Stimulated activated CD8-positive, alpha-beta memory T cell treated with anti-CD3 and anti-CD28 coated beads, Interleukin-7, amount 100 ng/mL, for 4 hours (primary cell): ENCODE measurements at places on chromosomes 16 and 17.

- DNase-seq, result no peak
Observed at GRCh38 chr16:48321317-48322036, 63.7 kb downstream of the SIAH1 start.

DNA sequence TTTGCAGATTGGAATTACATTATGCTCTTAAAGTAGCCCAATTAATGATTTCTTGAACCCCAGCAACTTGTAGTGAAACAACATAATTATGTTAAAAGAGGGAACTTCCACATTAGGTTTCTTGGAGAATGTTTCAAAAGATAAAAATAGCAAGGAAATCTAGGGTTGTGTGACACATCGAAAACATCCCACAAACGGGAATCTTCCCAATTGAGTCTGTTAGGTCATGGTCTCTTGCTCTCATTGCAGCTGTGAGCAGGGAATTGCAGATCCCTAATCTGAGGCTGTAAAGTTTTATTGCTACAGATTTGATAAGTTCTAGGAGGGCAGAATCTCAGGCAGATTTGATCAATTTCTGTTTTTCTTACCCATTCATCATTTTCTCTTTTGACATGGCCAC is 6.7 kb upstream of the LPO start:
- DNase-seq, result no peak

GRCh38 chr17:32283745-32284201 is 18.1 kb downstream of the RHBDL3 start:
- DNase-seq, result no peak

GRCh38 chr16:30558789-30559377 is 709 bp upstream of the ZNF764 start:
- DNase-seq, result no peak

DNA sequence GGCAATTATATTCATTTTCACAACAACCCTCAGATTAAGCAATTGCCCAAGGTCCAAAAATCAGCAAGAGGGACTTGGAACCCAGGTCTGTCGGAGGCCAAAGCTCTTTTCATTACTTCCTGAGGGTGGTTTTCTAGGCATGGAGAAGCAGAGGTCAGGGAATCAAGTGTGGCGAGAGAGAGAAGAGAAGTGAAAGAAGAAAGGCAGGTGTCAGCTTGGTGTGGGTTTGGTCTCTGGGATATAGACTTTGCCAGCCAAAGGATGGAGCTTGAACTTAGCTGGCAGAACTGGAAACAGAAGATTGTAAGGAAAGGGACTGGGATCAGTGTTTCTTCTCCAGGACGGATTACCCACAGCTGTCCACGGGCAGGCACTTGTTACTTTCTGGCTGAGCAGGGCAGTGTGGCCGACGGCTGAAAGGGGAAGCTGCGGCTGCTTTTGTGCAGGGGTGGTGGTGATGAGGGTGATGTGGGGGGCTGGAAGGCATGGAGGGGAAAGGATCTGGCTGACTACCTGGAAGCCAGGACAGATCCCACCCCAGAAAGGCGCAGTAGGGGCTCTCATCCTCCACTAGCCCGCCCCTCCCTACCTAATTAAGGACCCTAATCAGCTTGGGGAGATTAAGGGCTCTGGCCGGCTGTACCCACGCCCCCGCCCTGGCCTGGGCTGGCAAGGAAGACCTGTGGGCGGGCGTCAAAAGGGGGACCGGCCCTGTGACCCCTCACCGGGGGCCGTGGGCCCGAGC is at the start of gene GUCY2D:
Gene GUCY2D, plus strand, starts transcription at position 640 of the 745 bp plus-strand sequence. CDS start 433 bp downstream, outside the sequence.
- no peak for DNase-seq

DNA sequence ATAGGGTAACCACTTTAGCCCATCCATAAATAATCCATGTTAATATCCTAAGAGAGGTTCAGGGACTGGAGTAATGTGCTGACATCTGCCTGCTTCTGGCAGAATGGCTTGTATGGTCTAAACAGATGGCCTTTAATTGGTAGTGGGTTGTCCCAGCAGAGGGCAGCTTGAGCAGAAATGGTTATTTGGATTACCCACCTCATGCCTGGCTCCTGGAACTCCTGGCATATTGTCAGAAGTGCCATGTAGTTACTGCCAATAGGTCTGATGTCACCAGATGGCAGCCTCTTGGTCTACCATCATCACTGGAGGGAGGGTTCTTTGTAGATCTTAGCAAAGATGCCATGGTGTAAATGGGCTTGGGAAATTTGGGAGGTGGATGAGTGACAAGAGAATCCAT is 157.5 kb upstream of the SOX9 start:
- DNase-seq, result no peak

GRCh38 chr17:73126716-73127473 is 34.4 kb upstream of the SLC39A11 start:
- DNase-seq, result no peak

DNA sequence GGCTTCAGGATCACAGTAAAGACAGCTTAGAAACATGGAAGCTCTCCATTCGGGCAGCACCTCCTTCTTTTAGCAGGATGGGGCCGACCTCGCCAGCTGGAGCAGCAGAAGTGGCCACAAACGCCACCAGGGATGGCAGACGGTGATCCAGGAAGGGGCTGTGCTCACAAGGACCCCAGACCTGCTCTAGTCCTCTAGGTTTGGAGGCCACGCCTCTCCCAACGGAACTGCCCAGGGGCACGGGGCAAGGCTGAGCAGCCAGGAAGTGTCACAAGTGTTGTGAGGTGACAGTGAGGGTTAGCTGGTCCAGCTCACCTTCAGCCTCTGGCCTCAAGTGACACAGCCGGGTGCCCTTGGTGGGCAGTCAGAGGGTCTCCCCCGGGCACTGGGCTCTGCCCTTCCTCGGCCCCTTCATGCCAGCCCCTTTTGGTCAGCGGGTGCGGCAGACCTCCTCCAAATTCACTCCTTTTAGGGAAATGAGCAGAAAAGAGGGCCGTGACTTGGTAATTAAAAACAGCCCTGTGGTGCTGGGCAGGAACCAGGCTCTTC is 20.4 kb downstream of the CEP295NL start:
- DNase-seq, result no peak

GRCh38 chr16:20073203-20074098 is at the start of gene GPR139:
GPR139 (minus strand) TSS chr16:20073890; CDS start chr16:20073616, 274 bp downstream.
- DNase-seq, result no peak

DNA sequence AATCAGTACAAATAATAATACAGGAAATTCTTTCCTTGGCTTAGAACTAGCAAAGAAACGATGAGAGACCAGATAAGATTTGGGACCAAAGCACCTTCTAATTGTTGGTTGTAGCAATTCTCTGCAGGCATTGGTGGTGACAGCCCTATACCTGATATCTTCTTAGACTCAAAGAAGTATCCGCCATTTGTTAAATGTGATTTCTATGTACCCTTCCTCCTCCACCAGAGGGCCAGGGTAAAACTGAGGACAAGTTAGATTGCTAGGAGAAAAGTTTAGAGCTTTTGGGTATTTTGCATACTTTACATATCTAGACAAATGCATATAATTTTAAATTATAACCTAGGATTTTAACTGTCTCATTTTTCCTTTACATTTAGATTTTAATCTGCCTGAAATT is 304.3 kb downstream of the HS3ST4 start:
- DNase-seq, result no peak

- no peak for DNase-seq
Observed at GRCh38 chr17:45874151-45874550, 20.2 kb upstream of the MAPT start.

- no peak for DNase-seq
Observed at GRCh38 chr17:17417718-17418181, 59.0 kb upstream of the MED9 start.

GRCh38 chr16:77748421-77749005 is 26.2 kb downstream of the NUDT7 start:
- no peak for DNase-seq

DNA sequence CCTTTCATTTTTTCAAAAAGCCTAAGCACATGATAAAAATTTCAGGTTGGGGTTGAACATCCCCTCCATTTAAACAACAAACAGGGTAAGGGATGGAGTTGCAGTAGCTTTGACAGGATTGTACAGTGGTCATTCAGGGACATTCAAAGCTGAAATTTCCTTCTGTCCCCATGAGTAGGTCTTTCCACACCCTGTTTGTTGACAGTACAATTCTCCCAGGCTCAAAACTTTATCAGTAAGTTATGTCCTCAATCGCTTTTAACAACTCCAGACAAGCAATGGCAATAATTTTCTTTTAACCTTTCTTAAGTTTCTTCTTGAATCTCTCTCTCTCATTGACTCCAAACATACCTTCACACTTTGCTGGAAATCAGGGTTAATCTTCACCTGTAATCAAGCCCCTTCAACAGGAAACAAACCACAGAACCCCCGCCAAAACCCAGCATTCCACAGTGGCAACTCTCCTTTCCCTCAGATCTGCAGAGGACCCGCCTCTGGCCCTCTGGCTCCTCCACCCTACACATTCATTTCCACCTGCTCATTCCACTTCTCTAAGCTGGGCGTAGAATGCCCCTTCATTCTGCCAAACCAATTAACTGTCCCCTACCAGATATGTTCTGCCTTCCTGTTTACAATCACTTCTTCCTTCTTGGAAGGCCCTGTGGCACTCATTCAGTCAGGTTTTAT is 20.7 kb downstream of the TXNDC11 start:
- DNase-seq, result no peak

- DNase-seq, result no peak
Observed at GRCh38 chr16:21161211-21161610, 2.7 kb downstream of the LDAF1 start.

DNA sequence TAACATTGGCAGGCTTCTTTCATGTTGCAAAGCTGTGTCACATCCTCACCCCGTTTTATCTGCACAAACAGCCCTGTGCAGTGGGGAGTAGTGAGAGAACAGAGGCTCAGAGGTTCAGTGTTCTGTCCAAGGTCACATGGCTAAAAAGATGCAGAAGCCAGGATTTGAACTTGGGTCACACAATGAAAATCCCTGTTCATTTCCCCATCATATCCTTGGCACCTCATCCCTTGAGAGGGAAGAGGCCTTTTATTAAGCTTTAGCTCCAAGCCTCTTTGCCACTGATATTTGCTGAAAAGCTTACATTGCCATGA is 106.6 kb downstream of the AMFR start:
- no peak for DNase-seq

- no peak for DNase-seq
Observed at GRCh38 chr16:1912215-1912543, 6.0 kb downstream of the HS3ST6 start.

- DNase-seq, result peak; percentile 54
Observed at GRCh38 chr17:78315355-78316114, 44.3 kb downstream of the SOCS3 start.

- DNase-seq, result peak; percentile 10
Observed at GRCh38 chr17:45783593-45784292, 377 bp upstream of the CRHR1 start.

DNA sequence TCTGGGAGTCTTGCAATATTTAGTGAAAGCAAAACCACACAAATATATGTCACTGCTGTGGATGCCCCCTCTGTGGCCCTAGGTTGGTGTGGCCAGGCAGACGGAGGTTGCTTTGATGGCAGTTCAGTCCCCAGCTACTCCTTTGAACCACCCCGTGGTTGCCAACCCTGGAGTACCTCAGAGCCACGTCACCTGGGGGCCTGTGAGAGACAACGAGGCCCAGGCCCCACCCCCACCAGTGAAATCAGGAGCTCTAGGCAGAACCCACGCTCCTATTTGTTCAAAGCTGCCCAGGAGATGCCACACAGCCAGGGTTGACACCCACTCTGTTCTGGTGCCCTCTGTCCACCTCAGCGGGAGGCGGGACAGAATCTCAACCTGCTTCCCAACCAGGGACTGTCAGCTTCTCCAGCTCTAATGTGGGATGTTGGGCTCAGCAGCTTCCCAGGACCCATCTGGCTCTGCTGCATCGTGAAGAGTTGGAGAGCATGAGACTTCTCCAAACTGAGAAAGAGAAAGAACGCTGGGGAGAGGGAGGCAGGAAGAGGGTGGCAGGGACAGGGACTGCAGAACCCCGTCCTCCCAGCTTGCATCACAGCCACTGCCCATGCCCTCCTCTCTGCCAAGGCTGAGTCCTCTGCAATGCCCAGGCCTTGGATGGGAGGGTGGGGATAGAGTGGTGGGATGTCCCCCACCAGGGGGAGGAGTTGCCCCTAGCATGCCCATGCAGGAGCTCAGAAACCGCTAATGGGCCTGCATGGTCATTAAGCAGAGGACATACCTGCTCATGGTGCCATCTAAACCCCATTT is 81.8 kb downstream of the C16orf78 start:
- DNase-seq, result no peak

- DNase-seq, result no peak
Observed at GRCh38 chr16:83807327-83807709, 460 bp upstream of the HSBP1 start.

GRCh38 chr16:53090286-53090590 is 35.4 kb downstream of the CHD9 start:
- no peak for DNase-seq

DNA sequence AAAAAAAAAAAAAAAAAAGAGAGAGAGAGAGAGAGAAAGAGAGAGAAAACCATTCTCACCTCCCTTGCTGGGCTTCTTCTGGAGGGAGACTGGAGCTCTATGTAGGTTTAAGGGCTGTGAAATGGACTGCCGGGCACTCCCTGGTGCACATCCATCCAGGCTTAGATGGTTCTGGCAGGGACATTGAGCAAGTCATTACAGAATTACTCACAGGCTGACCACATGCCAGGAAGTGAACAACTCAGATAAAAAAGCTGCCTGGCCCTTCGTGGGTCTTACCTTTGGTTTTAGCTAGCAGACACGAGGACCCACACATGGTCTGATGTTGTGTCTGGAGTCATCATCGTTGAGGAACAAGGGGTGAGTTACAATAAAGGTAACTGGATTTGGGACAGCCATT is 847.4 kb upstream of the EEF2KMT start:
- no peak for DNase-seq

- DNase-seq, result no peak
Observed at GRCh38 chr17:1830288-1830687, 483 bp downstream of the RPA1 start.

GRCh38 chr16:53433930-53434376 is 318 bp upstream of the RBL2 start:
- DNase-seq, result no peak

DNA sequence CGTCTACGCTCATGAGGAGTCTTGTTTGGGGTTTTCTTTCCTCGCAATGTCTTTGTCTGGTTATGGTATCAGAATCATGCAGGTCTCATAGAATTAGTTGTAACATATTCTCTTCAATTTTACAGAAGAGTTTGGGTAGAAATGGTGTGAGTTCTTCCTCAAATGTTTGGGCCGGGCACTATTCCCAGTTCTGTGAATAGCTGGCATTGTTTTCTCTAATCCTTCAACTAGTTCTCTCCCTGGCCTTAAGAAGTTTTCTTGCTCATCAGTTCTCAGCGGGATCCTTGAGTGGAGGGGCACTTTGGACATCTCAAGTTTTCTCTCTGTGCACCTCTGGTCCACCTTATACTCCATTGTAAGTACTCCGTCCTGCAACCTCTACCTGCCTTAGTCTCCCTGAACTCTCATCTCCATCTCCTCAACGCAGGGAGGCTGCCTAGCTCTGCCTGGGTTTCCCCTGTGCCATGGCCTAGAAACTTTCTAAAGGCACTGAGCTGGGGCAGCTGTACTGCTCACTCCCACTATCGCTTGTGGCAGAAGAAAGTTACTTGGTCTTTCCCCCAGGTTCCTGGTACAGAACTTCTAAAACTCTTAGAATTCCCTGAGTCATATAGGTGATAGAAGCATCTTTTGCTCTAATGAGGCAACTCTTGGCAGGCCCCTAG is 16.9 kb downstream of the NSMCE1 start:
- DNase-seq, result no peak

GRCh38 chr16:1290860-1291575 is 18.4 kb upstream of the UBE2I start:
- DNase-seq, result no peak
